ENCODE measurements at places on chromosomes 3 and 15.

- DNase-seq: no peak
Measured at GRCh38 chr15:64571857-64572291, 111.5 kb downstream of the ZNF609 start.

DNA sequence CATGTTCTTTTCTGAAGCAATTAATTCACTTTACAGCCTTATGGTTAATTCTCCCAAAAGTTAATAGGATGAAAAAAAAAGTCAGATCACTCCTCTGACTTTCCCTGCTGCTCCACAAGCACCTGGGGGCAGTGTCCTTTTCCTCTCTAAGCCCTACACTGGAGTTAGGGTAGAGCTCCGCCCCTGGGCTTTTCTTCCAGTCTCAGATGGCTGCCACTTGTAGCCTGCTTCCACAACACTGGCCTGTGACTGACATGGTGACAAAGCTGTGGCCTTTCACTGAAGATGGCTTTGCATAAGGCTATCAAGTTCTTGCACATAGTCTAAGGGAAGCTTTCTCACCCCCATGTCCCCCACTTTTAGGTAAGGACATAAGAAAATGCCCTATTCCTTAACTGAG is 1.3 kb upstream of the MON1A start:
- no peak for DNase-seq

DNA sequence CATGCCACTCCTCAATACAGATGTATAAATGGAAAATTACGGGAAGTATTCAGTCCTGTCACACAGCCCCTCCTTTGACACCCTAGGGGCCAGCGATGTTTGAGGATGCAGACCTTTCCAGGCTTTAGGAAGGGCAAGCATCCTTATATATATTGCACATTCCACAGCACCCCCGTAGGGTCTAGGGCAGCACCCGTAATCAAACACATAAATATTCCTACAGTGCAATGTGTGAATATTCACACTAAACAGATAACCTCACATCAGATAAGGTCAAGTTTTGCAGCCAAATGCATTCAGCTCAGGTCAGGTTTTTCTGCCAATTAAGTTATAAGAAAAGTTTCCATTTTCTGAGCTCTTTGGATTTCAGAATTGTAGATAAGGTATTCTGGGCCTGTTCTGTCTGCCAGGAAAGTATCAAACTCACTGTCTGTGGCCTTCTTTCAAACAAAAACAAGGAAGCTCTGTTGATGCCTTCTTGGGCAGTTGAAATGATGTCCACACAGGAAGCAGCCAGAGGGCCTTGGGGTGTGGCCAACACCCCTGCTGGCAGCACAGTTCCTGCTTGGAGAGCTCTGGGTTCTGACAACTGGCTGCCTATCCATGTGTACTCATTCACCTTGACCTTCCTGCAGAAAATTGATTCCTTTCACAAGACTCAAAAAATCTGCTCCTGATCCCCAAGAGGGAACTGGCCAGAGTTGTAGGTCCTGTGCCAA is 427.0 kb downstream of the NTRK3 start:
- no peak for DNase-seq

- no peak for DNase-seq
Measured at GRCh38 chr3:116246406-116246980, 198.8 kb downstream of the LSAMP start.

- no peak for DNase-seq
Measured at GRCh38 chr3:157786618-157787017, 283.4 kb upstream of the VEPH1 start.

DNA sequence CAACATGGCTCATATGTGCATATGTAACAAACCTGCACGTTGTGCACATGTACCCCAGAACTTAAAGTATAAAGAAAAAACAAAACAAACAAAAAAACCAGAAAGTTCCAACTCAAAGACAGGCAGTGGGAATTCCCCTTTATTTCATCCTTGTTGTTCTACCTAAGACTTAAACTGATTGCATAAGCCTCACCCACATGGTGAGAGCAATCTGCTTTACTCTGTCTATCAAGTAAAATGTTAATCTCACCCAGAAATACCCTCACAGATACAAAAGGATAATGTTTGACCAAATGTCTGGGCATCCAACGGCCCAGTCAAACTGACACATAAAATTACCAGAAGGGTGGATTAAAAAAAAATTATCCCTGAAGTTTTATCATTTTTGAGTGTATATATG is 190.9 kb upstream of the PLSCR5 start:
- DNase-seq: no peak

- no peak for DNase-seq
Measured at GRCh38 chr3:43080726-43081568, 24.9 kb downstream of the POMGNT2 start.

GRCh38 chr15:77659350-77660321 is 26.9 kb upstream of the LINGO1 start:
- no peak for DNase-seq

GRCh38 chr15:88897142-88897455 is 1.8 kb upstream of the HAPLN3 start:
- no peak for DNase-seq

GRCh38 chr3:129310111-129311011 is 31.7 kb downstream of the HMCES start:
- no peak for DNase-seq

DNA sequence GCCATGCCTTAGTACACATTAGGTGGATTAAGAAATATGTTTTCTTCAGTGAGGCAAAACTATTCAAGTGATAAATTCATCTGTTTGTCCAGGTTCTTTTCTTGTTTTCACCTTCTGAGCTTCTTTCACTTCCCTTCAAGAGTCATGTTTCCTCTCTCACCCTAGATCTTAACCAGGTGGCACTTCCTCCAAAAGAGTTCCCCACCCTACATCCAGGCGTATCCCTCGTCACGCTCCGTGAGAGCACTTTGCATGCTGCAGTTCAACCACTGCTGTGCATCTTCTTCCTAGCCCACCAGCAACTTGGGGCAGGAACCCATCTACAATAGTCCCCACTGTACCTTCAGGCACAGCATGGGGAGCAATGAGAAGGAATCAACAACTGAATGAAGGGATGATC is 28.9 kb downstream of the OSBPL10 start:
- no peak for DNase-seq

- DNase-seq: no peak
Measured at GRCh38 chr3:186004671-186005070, 66.9 kb upstream of the TRA2B start.

- no peak for DNase-seq
Measured at GRCh38 chr3:142353571-142353970, 94.3 kb downstream of the XRN1 start.

DNA sequence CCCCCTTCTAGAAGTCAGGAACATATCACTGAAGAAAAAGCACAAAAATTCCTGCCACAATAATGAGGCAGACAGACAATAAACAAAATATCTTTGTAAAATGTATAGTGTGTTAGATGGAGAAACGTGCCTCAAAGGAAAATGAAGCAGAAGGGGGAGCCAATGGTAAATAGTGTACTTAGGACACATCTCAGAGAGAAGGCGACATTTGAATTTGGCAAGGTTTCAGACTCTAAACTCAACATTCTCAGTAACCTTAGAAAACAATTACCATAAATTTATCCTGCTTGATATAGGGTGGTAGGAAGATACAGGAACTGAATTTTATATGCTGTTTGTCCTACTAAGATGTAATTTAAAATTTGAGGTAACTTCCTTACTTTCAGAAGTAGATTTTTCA is 52.6 kb upstream of the PTX3 start:
- DNase-seq: no peak

- DNase-seq: no peak
Measured at GRCh38 chr15:36557364-36557763, 22.1 kb upstream of the CDIN1 start.
